Left lung (tissue), 14 donors: ENCODE measurements at places on chromosomes 11 and 22.

- H3K4me1 ChIP-seq, result peaks cover 56% of the 10 kb centered on the region
- peak; percentile 73 for DNase-seq
- H3K27me3 ChIP-seq, result peaks cover 62% of the 10 kb centered on the region
- no peaks in the 10 kb centered on the region for H3K36me3 ChIP-seq
- H3K4me3 ChIP-seq, result no peak overlapping the region
Observed at GRCh38 chr11:128686021-128686741, 7.7 kb upstream of the FLI1 start.

- no peak overlapping the region for H3K27ac ChIP-seq
- H3K27me3 ChIP-seq, result no peaks in the 10 kb centered on the region
- no peaks in the 10 kb centered on the region for H3K4me1 ChIP-seq
- H3K4me3 ChIP-seq, result no peak overlapping the region
- H3K36me3 ChIP-seq, result no peaks in the 10 kb centered on the region
Observed at GRCh38 chr11:120835601-120836228, 188.2 kb upstream of the TBCEL start.

DNA sequence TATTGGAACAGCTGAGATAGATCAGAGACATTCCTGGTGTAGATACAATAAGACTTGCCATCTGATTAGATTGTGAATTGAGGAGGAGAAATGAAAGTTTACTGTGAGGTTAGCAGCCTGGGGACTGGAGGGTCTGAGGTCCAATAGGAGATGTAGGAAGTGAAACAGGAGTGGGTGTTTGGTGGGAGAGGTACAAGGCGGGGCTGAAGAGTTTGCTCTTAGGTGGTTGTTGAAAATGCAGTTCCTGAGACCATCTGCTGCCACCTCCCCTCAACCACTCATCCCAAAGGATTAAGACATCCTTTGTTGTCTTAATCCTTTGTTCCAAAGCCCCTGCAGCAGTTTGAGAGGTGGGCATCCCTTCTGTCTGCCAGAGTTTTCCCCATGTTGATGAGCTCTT is 14.8 kb downstream of the PIWIL4 start:
- no peaks in the 10 kb centered on the region for H3K27me3 ChIP-seq
- H3K4me3 ChIP-seq, result no peak overlapping the region
- H3K27ac ChIP-seq, result no peak overlapping the region
- H3K4me1 ChIP-seq, result peaks cover 32% of the 10 kb centered on the region
- H3K36me3 ChIP-seq, result no peaks in the 10 kb centered on the region

DNA sequence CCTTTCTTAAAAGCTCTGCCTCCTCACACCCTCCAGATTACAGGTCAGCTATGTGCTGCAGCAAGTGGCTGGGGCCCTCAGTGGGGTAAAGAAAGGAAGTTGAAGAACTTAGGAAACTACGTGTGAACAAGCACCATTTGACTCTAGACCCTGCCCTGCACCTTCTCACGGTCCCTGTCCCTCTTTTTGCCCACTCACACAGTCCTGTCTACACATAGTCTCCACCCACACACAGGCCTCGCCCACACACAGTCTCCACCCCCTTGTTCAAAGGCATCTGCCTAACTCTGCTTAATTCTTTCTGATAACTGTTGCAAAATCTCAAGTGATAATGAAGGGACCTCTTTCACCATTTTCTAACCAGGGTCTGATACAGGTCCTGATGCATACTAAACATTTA is 59.0 kb downstream of the TMPRSS5 start:
- no peaks in the 10 kb centered on the region for H3K4me1 ChIP-seq
- no peak for DNase-seq

- H3K27me3 ChIP-seq, result no peaks in the 10 kb centered on the region
- no peak overlapping the region for H3K27ac ChIP-seq
- DNase-seq, result no peak
- H3K4me1 ChIP-seq, result no peaks in the 10 kb centered on the region
Observed at GRCh38 chr11:23284631-23285030, 424.4 kb upstream of the CCDC179 start.

DNA sequence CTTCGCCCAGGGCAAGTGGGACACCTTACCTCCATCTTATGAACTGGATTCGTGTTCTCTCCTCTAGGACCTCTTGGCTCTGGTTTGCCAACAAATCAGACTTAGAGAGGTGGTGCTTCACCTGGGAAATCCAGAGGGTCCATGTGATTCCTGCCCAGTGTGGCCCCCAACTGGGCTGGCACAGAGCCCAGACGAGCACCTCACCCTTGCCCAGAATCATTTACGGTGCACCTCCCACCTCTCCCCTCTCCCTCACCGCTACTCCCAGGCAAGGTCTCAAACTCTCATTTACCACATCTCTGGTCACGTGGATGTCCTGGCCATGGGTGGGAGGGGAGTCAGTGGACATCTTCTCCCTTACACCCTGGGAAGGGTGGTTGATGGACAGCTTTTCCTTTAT is 1.1 kb downstream of the SPATA19 start:
- no peaks in the 10 kb centered on the region for H3K4me1 ChIP-seq
- peaks cover 4% of the 10 kb centered on the region for H3K27me3 ChIP-seq
- no peak for DNase-seq
- H3K36me3 ChIP-seq, result no peaks in the 10 kb centered on the region
- H3K27ac ChIP-seq, result no peak overlapping the region

DNA sequence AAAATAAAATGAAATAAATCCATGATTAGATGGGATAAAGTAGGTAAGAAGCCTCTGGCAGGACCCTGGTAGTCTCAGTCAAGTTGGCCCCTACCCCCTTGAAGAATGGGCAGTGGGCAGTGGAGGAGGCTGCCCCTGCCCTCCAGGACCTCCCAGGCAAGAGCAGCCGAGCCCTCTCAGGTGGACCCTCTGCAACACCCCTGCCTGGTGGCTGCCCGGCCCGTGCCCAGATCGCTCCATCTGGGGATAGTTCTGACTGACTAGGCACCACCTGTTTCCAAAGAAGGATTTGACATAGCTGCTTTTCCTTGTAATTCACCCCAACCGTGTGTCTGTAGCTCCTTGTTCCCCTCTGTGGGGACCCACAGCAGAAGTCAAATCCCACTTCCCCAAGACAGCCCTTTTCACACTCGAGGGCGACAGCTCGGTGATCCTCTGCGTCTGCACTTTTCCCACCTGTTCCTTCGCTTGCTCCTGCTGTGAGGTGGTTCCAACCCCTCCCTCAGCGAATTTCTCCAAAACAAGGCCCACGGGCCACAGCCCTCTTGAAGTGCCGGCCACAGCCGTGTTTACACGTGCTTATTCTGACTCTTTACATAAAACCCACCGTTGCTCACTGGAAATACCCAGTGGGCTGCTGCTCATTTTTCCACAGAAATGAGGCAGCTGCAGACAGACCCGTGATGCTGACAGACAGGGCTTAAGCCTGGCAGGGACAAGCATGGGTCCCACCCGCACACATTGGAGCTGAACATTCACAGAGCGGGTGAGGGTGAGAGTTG is 5.5 kb upstream of the TMPRSS13 start:
- H3K27me3 ChIP-seq, result no peaks in the 10 kb centered on the region
- H3K4me1 ChIP-seq, result peaks cover 14% of the 10 kb centered on the region
- H3K4me3 ChIP-seq, result no peak overlapping the region
